ENCODE measurements at places on chromosomes 2 and 18.

DNA sequence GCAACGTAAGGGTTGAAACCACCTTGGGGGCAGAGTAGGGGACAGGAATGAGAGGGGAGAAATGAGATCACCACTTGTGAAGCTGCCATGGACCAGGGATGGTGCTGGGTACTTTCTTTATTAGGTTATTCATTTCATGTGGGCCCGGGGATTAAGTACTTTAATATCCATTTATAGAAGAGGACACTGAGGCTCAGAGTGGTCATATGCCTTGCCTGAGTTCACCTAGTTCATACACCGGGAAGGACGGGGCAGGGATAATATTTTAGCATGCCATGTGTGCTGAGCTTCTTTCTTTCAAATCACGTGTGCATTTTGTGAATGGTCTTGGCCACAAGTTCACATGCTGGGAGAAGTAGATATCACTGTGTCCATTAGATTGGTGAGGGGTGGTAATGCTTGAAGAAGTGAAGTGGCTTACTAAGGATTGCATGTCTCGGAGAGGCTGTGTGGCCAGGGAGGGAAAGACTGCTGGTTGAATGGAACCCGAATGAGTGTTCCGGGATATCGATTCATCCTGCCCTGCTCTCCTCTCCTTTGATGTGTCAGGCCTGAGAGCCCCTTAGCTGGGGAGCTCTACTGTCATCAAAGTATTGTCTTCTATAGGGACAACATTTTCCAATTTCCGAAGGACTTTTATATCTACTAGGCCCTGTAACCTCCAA is 187.1 kb downstream of the MYCN start:
- DNase-seq = no peak

- no peak for DNase-seq
Measured at GRCh38 chr2:40886100-40886499, 434.2 kb upstream of the SLC8A1 start.

GRCh38 chr2:148560496-148560895 is 84.1 kb upstream of the EPC2 start:
- DNase-seq = no peak

GRCh38 chr2:16481351-16481750 is 184.3 kb downstream of the CYRIA start:
- no peak for DNase-seq

DNA sequence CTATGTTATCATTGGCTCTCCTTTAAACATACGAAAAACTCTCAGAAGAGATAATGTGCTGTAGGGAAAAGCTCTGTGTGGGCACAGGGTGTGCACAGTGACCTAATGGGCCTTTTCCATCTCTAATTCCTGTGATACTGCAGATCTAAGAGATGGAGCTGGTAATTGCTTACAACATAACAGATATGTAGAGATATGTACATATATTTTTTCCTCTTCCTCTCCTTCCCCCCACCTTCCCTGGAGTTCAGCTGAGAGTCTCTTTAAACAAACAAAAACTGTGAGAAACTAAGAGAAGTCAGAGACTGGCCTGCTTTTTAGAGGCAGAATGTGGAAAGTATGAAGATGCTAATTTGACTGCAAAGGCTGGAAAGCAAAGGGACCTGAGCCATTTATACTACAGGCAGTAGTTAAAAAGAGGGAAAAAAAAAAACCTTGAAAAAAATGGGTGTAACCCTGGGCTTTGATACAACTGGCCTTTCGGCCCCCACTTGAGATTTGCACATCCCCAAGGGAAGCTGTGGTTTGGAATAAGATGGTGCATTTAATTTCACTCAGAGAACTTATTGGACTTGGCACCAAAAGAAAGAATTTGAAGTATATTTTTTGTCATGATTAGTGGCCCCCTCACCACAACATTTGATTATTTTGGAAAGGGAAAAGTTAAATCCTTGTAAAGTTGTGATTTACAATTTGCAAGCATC is 502.2 kb upstream of the ZEB2 start:
- DNase-seq = no peak

- DNase-seq = no peak
Measured at GRCh38 chr2:54247115-54247514, 8.9 kb downstream of the TSPYL6 start.

GRCh38 chr2:215874418-215874817 is 138.9 kb downstream of the MREG start:
- no peak for DNase-seq

DNA sequence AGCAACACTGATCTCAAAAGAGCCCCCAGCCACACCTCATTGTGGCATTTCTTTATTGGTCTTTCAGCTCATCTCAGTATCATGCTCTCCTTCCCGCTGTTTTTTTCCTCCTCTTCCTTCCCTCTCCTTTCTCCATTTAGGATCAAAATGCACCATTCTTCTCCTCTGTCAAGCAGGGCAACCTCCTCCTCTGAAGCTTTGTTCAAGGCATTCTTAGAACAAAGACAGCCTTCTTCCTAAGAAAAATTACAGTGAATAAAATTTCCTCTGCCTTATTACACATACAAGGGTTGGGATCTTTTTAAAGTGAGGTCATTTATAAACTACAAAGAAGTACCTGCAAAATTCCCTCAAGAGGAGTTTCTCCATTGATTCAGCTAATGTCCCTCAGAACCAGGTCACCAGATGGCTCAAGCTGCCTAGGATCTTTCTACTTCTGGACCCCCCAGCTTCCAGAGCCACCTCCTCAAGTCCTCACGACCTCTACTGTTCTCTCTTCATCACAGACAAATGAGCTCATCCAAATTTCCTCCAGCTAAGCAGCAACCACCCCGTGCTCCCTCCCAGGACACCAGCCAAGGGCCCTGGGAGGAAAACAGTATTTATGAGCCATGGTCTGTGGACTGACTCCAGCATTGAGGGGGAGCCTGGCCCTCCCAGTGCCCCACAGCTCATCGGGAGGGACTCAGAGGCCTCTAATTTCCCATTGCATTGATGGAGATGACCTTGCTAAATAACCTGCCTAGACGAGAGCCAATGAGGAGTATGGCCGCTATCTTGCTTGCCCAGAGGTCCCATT is 18.0 kb downstream of the SFXN5 start:
- no peak for DNase-seq

- DNase-seq = no peak
Measured at GRCh38 chr2:60880643-60881046, 729 bp upstream of the REL start.

DNA sequence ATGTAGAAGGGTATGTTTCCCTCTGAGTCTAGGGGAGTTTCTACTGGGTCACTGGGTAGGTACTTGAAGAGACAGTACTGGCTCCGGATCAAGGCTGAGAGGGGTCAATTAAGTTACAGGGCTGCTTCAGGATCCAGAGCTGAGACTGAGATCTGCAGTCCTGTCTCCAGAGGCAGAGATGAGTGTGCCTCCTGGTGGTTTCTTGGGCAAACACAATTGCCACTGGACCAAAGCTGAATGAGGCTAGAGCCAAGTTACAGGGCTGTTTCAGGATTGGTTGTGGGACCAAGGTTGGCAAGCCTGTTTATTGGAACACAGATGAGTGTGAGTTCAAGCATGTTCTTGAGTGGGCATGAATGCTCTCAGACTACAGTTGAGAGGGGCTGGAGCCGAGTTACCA is 157.9 kb downstream of the ADCYAP1 start:
- DNase-seq = no peak

GRCh38 chr18:22203035-22203434 is 33.6 kb downstream of the GATA6 start:
- no peak for DNase-seq

DNA sequence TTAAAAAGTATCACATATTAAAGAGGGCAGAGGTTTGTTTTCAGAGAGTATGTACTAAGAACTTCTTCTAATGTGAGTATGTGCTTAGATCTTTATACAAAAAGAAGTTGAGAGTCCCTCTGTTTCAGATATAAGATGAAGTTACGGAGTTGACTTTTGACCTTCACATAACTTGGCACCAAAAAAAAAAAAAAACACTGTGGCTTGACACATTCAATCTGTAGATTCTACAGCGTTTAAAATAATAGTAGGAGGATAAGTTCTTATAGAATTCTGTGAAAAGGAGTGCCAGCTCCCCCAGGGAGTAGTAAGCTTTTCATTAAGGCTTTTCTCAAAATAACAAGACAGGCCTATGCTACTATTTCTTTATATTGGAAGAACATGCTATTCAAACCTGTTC is 105.4 kb upstream of the LRP1B start:
- DNase-seq = no peak

DNA sequence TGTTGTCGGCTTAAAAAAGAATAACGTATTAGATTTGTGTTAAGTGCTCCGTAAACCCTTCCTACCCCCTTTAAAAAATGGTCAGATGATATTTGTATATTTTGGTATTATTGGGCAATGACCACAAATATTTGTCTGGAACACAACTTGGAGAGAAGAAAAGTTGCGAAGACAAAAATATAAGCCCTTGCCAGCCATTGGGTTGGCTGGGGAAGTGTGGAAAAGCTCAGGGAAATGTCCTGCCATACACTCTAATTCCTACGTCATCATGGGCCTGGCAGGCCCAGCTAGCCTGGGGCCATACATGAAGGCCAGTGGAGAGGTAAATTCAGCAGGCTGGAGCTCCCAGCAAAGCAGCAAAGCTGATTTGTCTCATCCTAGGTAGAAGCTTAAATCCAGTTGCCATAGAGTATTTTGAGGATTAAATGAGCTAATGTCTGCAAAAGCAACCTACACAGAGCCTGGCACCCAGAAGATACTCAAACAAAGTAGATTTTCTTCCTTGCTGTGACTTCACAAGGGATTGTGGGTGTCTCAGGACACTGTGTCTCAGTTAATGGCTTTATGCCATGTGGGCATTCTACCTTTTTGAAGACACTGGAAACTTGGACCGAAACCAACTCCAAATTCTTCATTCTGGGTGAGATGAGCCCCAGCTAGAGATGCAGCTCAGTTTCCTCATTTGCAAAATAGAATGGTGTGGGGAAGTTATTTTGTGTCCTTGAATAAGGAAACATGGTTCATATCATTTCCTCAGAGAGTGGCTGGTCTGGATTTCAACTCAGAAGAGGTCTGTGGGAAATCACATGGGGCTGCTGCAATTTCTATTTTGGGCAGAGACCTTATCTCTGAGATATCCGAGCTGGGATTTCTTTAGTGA is 87.9 kb upstream of the MAP4K3 start:
- DNase-seq = no peak

DNA sequence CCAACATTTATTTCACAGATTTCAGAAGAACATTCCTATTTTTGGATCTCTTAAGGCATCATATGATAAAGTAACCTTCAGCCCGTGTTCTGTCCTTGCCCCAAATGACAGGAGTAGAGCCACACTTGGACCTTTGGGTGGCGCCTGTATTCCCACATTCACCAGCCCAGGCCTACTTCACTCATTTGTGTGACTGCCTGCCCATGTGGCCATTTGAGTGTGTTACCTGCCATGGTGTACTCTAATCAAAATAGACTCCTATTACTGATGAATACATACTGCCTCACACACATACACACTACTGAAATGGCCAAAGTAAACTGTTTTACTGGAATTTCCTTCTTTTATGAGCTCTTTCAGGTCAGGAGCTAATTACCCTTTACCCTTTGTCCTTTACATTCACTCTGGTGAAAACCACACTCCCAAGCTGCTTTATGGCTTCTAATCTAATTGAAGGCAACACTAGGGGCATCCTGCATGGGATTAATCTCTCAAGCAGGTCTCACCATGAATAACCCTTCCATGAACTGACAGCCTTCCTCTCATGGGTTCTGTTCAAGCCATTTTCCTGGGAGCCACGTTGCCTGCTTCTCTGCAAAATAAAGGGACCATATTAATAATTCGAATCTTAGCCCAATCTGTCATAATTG is 271.0 kb upstream of the GALNT5 start:
- no peak for DNase-seq

DNA sequence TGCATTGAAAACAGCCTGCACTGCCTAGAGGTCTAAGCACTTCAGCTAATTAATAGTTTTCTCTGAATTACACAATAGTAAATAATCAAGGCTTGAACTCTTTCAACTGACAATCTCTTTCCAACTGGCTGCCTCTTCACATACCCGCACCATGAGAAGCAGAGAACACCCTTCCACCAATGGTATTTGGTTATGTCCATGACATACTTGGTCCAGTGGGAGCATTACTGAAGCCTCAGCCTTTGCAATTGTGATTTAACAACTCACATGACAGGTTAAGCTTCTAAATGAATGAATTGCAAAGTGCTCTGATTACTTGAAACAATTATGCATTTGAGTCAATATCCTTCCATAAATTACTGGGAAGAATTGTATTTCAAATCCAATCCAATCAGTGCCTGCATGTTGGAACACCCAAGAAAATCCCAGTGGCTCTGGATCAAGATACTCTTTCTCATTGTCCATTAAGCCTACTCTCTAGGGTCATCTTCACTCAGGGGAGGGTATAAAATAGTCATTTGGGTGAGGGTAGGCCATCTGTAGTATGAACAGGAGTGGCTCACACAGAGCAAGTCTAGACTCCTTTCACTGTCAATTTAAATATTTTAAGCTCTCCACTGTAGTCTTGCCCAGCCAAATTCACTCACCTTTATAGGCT is 101.1 kb downstream of the HS1BP3 start:
- DNase-seq = no peak

DNA sequence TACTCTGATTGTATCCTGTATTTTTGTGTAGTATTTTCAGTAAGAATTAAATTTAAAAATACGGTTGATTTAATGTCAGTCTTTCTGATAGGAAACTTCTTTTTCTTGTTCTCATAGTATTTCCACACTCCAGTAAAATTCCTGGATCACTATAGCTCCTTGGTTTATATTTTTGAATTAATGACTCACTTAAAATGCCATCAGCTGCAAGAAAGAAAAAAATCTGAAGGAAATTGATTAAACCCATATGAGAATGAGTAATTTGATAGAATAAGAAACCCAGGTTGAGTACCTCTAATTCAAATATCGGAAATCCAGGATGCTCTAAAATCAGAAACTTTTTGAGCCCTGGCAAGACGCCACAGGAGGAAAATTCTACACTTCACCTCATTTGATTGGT is 186.8 kb upstream of the RND3 start:
- DNase-seq = no peak

DNA sequence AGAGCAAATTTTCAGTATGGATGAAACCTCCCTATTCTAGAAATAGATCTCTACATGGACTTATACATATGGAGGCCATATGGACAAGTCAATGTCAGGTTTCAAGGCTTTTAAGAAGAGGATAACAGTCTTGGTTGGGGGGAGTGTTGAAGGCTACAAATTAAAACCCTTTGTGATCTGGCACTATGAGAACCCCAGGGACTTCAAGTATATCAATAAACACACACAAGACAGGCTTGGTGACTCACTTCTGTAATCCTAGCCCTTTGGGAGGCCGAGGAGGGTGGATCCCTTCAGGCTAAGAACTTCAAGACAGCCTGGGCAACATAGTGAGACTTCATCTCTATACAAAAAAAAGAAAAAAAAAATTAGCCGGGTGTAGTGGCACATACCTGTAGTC is 127.2 kb upstream of the SP5 start:
- DNase-seq = no peak

DNA sequence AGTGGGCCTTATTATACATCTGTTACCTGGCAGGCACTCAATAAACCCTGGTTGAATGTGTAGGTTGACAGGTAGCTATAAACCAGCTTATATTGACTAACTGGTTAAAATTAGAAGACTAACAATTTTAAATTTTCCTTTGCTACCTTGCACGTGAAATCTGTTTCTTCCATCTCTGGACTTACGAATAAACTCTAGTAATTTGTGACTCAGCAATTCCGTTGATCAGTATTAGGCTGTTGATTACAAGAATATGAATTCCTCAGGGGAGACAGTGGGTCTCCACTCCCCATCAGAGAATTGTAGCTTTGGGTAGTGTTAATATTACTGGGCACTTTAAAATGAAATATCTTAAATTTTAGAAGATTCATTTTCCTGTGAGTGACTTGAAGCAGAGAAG is 137.8 kb upstream of the SP5 start:
- DNase-seq = no peak

GRCh38 chr2:106789185-106789584 is 96.8 kb downstream of the ST6GAL2 start:
- DNase-seq = no peak
